ENCODE measurements at places on chromosomes 16 and 17. TPM values are rescaled to one million over a fixed set of nuclear protein-coding genes. Genes with fewer than 3 reads are reported as not detected.

- DNase-seq = peak; percentile 37
These were observed 31.1 kb downstream of the C16orf82 start for GRCh38 chr16:27097800-27098230.

DNA sequence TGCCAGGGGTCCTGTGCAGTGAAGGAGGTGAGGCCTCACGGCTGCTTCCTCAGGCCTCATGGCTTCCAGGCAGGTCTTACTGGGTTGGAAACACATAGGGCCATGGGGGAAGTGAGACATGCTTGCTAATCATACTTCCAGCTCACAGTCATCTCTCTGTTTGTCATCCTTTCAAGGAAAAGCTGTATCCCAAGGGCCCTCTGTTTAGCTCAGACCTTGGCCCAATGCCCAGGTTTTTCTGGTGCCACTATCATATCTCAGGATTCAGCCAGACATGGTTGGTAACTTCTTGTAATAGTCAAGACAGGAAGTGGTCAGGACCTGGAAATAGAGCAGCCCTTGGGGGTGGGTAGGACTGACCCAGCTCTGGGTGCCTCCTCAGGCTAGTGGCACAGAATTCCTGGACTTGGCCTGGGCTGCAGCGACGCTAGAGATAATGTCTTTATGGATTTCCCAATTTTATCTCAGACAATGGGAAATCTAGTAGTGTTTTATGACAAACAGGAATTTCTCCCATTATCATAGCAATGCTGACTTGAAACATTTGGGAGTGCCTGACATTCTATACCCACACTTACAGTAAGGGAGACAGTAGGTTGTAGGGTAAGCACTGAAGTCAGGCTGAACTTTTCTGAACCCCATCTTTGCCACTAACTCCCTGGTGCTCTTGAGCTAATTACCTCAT, 13.5 kb upstream of the ITGB3 start:
- DNase-seq = peak; percentile 89

- no peak for DNase-seq
These were observed 17.5 kb downstream of the RHOT1 start for GRCh38 chr17:32159586-32160438.

DNA sequence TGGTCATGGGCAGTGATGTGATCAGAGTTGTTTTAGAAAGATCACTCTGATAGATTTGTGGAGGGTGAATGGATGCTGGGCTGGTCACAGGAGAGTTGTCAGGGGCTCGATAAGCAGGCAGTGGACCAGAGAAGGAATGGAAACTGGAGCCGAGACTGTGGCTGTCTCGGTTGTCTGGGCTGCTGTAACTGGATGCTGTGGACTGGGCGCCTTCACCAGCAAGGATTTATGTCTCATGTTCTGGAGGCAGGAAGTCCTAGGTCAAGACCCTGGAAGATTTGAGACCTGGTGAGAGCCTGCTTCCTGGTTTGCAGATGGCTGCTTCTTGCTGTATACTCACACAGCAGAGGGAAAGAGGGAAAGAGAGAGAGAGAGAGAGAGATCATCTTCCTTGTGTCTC, 203.6 kb downstream of the HS3ST4 start:
- DNase-seq = no peak

GRCh38 chr16:2933701-2934100, 22.0 kb downstream of the FLYWCH1 start:
- DNase-seq = no peak

DNA sequence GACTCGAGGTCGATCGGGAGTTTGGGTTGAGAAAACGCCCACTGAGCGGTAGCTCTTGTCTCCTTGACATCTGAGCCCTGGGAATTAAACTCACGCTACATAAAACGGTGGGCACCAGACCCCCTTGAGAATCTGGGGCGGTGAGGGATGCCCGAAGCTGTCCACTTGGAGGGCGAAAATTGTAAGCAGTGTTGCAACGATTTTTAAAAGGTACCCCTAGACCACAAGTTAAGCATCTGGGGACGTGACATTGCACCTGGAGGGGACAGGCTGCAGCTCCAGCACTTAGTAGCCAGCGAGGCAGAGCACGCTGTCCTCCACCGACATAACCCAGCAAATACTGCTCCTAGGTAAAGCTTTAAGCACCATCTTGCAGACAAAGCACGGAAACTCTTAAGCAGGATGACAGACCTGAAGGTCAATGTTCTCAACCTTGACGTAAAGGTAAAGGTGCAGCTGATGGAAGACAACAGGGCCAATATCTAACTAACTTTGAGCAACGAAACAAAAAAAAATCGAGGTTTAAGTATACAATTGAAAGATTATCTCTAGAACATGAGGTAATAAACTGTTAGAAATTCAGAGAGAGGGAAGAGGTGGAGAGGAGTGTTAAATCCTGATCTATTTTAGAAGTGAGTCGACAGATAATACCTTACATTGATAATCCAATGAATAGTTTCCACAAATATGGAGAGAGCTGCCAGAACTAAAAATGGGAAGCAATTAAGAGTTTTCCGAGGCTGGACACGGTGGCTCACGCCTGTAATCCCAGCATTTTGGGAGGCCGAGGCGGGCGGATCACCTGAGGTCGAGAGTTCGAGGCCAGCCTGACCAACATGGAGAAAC, 921 bp upstream of the CDR2 start:
- DNase-seq = no peak

DNA sequence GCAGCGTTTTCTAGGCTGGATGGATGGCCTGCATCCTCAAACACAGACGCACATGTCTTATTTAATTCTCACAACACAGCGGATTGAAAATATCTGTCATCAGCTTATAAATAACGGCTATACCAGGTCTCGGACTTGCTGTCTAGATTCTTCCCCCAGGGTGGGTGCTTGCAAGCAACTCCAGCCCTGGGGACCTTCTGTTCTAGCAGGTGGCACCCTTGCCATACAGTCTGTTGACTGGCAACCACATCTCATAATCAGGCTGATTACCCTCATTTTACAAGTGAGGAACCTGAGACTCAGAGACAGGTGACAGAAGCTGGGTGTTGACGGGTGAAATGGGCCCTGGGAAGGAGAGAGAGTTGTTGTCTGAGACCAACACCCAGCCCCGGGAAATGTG, 16.2 kb upstream of the SEZ6 start:
- DNase-seq = no peak

GRCh38 chr16:64872101-64872500, 249.8 kb downstream of the CDH11 start:
- DNase-seq = no peak

DNA sequence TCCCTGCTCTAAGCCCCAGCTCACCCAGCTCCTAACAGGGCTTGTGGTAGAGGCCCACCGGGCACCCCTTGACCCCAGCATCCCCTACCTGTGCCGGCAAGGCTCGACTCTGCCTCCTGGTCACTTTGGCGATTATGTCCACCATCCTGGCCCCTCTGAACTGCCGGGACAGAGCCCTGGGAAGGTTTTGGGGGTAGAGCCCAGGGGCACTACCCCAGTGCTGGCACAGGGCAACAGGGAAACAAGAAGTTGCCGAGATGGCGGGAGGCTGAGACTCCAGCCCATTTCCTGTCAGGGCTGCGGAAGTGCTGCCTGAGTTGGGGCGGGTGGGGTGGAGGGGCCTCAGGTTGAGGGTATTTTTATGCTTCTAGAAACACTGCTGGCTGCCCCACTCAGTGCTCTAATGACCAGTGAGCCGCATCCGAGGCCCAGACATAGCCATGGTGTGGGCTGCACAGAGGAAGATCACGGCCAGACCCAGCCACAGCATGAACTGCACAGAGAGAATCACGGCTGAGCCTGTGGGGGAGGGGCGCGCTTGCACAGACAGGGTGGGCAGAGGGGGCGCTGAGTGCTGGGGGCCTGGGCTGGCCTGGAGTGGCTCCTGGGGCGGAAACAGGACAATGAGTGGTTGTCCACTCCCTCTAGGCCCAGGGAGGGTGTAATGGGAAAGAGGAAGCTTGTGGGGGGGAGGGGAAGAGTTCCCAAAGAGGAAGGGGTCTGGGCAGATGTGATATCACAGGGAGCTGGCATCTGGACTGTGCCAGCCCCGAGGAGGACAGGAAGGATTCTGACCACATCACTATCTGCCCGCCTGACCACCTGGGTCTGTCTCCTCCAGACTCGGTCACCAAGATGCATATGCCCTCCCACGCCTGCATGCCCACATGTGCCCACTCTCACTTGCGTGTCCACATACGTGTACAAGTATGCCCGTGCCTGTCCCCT, 22.3 kb downstream of the ARHGAP27 start:
- DNase-seq = peak; percentile 56

GRCh38 chr16:2902337-2903130, 9.2 kb upstream of the FLYWCH1 start:
- no peak for DNase-seq

DNA sequence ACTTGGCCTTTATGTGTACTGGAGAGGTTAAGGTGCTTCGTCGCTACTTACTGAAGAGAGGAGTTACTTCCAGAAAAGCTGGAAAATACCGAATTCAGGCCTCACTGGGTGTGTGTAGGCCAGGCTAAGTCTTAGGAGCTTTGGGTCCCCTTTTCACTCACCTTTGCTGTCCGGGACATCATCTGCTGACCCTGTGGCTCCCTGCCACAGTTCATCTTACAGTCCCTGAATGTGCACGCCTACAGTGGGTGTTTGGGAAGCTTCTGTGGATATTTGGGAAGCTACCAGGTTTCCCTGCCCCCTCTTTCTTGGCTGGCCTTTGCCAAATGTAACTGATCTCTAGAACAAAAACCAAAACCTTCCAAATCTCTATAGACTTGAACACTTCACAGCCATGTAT, 51.4 kb downstream of the ELAC2 start:
- DNase-seq = no peak

DNA sequence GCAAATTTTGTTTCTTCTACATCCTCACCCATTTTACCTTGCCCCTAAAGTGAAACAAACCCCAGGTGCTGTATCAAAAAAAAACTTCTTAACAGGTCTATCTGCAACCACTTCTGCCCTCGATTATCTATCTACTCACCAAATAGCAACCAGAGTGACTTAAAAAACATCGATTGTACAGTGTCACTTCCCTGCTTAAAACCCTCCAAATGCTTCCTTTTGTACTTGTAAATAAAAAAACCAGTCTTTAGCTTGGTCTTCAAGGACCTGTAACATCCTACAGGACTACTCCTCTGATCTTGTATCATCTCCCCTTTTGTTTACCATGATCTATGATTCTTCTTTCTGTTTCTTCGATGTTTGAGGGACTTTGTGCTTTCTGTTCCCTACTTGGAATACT, 82.7 kb upstream of the CORO6 start:
- no peak for DNase-seq

DNA sequence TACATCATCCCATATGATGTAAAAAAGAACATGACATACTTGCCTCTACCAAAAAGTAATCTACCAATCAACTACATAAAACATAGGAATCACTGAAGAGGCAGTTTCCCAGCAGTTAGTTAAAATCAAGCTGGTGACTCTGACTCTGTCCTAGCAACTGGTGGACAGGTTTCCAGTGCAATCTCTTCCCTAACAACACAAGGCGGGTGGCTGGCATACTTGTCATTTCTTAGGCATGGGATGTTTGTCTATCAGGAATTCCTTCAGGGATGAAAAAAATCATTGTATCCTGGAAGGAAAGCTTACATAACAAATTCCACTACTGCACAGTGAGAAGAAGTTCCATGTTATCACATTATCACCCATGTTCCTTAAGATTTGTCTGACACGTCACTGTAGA, 50.9 kb downstream of the HELZ start:
- no peak for DNase-seq

DNA sequence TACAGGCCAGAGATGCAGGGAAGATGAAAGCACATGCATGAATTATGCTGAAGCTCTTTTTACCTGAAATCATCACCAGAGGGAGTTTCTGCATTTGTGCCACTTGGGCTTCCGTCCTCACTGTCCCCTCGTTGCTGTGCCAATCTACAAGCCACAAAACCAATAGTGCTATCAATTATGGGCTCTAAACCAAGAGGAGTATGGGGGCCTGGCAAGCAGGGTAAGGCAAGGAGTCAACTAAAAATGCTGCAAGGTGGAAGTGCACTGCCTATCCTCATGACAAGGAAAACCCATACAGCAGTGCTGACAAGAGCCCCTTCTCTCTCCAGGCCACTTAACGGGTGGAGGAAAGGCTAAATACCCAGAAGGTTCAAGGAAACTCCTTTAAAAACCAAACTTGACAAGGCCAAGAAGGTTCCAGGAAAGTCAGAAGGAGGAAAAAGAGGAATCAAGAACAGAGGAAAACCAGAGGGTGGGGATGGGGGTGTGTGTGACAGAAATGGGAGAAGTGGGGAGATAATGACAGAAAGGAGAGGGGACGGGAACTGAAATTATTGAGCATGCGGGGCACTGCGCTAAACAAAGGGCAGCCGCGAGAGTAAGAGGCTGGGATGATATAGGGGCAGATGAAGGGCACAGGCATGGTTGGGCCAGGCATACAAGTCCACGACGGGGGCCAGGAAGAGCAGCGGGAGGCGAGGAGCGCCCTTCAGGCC, 674 bp downstream of the C17orf75 start:
- no peak for DNase-seq

DNA sequence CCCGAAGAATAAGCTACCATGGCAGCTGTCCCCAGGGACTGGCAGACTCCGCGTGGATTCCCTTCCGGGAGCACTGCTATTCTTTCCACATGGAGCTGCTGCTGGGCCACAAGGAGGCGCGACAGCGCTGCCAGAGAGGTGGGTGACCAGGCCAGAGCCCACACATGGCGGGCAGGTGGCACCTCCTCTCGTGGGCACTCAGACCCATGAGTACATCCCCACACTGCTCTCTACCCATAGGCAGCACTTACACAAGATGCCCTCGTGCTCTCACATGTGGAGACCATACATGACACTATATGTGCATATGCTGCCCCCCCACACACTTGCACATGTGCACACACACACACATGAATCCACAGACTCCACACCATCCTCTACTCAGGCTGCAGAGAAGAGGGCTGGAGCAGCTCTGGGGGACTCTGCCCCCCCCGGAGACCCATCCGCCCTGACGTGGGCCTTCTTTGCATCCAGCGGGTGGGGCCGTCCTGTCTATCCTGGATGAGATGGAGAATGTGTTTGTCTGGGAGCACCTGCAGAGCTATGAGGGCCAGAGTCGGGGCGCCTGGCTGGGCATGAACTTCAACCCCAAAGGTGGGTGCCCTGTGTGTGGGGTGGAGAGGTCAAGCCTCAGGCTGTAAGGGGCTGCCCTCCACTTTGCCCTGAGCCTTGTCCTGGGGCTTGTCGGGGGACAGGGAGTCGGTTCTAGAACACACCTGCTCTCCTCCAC, 62.9 kb downstream of the MRC2 start:
- no peak for DNase-seq

- peak; percentile 60 for DNase-seq
These were observed 35.3 kb upstream of the HELZ start for GRCh38 chr17:67280279-67280678.

GRCh38 chr17:3777366-3778120, 23.4 kb downstream of the ITGAE start:
- DNase-seq = no peak

Gene TMEM114
- total RNA-seq = not detected

Gene KRT23
- not detected for total RNA-seq

Gene CLEC10A
- 11.6 TPM for total RNA-seq

Gene SMIM5
- total RNA-seq = 17.3 TPM
